Left lung (tissue), 14 donors: ENCODE measurements at places on chromosomes 12 and 14. TPM values are rescaled to one million over a fixed set of nuclear protein-coding genes. Genes with fewer than 3 reads are reported as not detected.
A peak's percentile ranks its signal among the peaks of the same experiment; 100 is the strongest.

The TAPBPL gene
- total RNA-seq, result 18.2 TPM

The NPFF gene
- total RNA-seq, result not detected

The PAH gene
- total RNA-seq, result not detected

The GLRX5 gene
- 29.4 TPM for total RNA-seq

- H3K4me3 ChIP-seq, result no peak overlapping the region
- no peak overlapping the region for H3K27ac ChIP-seq
- DNase-seq, result no peak
- peaks cover 4% of the 10 kb centered on the region for H3K27me3 ChIP-seq
- no peaks in the 10 kb centered on the region for H3K4me1 ChIP-seq
Observed at GRCh38 chr14:88281447-88281846, 41.6 kb downstream of the KCNK10 start.

DNA sequence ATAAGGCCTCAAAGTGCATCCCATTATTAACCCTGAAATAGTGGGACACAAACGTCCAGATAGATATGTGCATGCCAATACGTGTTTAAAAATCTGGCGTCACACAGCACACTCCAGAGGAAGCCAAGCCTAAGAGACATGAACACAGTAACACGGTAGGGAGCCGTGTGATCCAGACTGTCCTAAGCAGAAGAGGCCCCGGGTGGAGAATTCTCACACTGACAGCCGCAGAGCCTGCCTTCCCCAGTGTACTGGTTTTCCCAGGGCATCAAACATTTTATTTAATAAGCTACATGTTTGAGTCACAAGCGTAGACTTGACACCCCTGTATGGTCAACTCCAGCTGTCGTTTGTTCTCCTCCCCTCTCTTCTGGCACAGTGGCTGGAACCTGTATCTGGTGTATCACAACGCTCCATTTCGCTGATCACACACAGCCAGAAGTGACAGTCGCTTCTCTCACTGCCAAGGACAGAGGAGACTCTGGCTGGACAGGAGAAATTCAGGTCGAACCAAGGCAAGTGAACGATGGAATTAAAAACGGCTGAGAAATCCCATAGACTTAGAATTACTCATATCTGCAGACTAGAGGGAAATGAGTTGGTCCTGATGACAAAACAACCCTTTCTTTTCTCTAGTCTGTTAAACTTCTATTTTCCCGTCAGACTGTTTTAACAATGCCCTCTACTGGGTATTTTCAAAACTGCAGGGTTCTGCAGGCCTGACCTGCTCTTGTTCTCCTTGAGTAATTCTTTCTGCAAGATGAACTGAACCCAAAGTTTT lies 359.9 kb downstream of the RGS6 start:
- H3K4me1 ChIP-seq, result no peaks in the 10 kb centered on the region
- DNase-seq, result no peak

DNA sequence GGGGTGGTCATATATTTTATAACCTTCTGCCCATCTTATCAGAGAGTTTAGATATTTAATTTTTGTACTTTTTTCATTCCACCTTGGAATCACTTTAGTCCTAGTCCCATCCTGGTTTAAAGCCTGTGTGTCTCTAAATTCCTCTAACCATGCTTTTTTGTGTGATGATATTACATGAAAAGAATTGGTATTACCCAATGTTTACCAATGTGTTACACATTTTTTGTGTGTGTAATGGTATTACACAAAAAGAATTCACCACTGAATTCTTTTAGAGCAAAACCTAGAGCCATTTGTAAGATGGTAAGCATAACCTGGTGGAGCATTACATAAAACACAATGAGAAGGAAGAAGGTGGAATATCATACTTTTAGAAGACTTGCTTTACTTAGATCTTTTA lies 77.5 kb downstream of the FAR2 start:
- no peaks in the 10 kb centered on the region for H3K36me3 ChIP-seq
- H3K27me3 ChIP-seq, result no peaks in the 10 kb centered on the region
- no peak overlapping the region for H3K27ac ChIP-seq
- H3K4me1 ChIP-seq, result no peaks in the 10 kb centered on the region
- no peak for DNase-seq
- no peak overlapping the region for H3K4me3 ChIP-seq

GRCh38 chr14:65206448-65207096 lies 104.3 kb upstream of the MAX start:
- no peaks in the 10 kb centered on the region for H3K27me3 ChIP-seq
- H3K4me1 ChIP-seq, result no peaks in the 10 kb centered on the region
- peak overlapping the region; percentile 15 for H3K27ac ChIP-seq
- DNase-seq, result no peak
- no peaks in the 10 kb centered on the region for H3K36me3 ChIP-seq

- H3K27ac ChIP-seq, result no peak overlapping the region
- no peaks in the 10 kb centered on the region for H3K27me3 ChIP-seq
- no peak overlapping the region for H3K4me3 ChIP-seq
- no peak for DNase-seq
- H3K4me1 ChIP-seq, result peaks cover 21% of the 10 kb centered on the region
Observed at GRCh38 chr14:68723808-68724268, 69.0 kb downstream of the ZFP36L1 start.

- no peak overlapping the region for H3K27ac ChIP-seq
- H3K4me3 ChIP-seq, result no peak overlapping the region
- no peaks in the 10 kb centered on the region for H3K27me3 ChIP-seq
- no peaks in the 10 kb centered on the region for H3K4me1 ChIP-seq
Observed at GRCh38 chr12:24198070-24198469, 248.6 kb upstream of the SOX5 start.

DNA sequence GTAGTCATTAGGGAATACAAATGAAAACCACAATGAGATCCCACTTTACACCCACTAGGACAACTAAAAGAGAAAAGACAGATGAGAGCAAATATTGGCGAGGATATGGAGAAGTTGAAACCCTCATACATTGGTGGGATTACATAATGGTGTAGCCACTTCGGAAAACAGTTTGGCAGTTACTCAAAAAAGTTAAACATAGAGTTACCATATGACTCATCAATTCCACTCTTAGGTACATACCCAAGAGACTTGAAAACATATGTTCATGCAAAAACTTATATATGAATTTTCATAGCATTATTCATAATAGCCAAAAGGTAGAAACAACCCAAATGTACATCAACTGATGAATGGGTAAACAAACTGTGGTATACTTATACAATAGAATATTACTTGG lies 27.1 kb downstream of the ALDH1L2 start:
- H3K27ac ChIP-seq, result no peak overlapping the region
- peaks cover 12% of the 10 kb centered on the region for H3K36me3 ChIP-seq
- no peaks in the 10 kb centered on the region for H3K27me3 ChIP-seq
- no peaks in the 10 kb centered on the region for H3K4me1 ChIP-seq

GRCh38 chr12:124742111-124742510 lies 121.6 kb downstream of the SCARB1 start:
- H3K4me3 ChIP-seq, result no peak overlapping the region
- H3K27ac ChIP-seq, result no peak overlapping the region
- H3K4me1 ChIP-seq, result peaks cover 49% of the 10 kb centered on the region
- no peak for DNase-seq
- H3K27me3 ChIP-seq, result peaks cover 7% of the 10 kb centered on the region

DNA sequence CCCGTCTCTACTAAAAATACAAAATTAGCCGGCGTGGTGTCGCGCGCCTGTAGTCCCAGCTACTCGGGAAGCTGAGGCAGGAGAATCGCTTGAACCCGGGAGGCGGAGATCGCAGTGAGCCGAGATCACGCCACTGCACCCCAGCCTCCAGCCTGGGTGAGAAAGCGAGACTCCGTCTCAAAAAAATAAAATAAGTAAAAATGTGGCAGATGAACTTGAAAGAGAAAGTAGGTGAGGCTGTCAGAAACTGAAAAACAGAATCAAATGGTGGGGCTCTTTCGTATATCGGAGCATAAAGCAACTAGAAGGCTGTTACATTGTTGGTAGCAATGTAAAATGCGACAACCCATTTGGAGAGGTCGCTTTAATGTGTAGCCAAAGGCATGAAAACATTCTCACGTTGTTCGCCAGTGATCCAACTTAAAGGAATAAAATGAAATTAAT lies 767 bp upstream of the CCNT1 start:
- H3K36me3 ChIP-seq, result no peaks in the 10 kb centered on the region
- peak overlapping the region; percentile 89 for H3K27ac ChIP-seq
- no peaks in the 10 kb centered on the region for H3K27me3 ChIP-seq
- peak overlapping the region; percentile 71 for H3K4me3 ChIP-seq

DNA sequence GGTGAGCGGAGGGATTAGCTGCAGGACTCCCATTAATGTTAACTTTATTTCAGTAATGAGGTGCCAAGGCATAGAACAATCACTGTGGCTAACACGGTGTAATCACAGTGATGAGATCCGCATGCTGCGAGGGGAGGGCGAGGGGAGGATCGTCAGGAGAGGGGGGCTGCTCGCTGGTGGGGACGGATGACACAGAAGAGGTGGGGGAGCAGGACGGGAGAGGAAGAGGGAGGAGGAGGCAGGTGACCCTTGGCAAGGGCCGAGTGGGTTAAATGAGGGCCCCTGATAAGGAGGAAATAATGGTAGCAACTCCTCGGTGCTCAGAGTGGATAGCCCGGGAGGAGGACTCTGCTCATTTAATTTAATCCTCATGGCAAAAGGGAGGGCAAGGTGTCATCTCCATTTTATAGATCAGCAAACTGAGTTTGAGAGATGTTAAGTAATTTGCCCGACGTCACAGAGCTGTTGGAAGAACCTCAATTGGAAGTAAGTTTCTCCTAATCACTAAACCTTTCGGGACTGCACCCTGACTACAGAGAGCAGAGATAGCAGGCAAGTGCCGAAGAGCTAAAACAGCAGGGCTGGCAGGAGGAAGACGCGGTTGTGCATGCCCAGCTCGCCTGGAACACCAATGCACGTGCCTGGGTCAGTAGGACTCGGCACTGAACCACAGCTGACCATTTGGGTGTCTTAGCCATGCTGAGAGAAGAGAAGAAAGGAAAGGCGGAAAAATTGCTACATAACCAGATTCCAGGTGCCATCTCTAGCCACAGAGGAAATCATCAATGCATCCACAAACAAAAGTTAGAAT lies 43.0 kb downstream of the SPRING1 start:
- no peak for DNase-seq
- H3K4me1 ChIP-seq, result peaks cover 12% of the 10 kb centered on the region
- no peaks in the 10 kb centered on the region for H3K36me3 ChIP-seq
- peaks cover 17% of the 10 kb centered on the region for H3K27me3 ChIP-seq
- no peak overlapping the region for H3K4me3 ChIP-seq

- H3K36me3 ChIP-seq, result no peaks in the 10 kb centered on the region
- no peak overlapping the region for H3K27ac ChIP-seq
- no peaks in the 10 kb centered on the region for H3K27me3 ChIP-seq
- no peak overlapping the region for H3K4me3 ChIP-seq
- no peaks in the 10 kb centered on the region for H3K4me1 ChIP-seq
- no peak for DNase-seq
Observed at GRCh38 chr14:43901911-43902673, 605.0 kb downstream of the FSCB start.
